NCI-H1930 (cell line): ENCODE measurements at places on chromosomes 6 and 20.

DNA sequence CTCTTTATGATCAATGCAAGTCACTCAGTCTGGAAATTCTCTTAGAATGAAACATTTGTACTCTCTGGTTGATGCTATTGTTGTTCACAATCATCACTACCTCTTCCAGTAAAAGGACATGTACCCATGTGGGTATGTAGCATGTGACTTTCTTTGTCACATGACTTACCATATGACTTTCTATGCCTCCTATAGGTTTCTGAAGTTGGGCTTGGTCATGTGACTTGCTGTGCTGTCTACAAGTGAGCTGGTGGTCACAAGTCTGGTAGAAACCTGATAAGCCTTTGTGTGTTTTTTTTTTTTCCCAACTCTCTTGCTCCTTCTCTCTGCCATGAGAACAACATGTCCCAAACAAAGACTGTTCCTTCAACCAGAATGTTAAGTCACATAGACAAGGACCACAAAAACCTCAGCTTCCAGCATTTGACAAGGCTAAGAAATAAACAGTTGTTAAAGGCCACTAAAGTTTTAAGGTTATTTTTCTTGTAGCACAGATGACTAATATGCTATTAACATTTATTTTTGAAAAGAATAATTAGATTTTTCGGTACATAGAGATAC lies 379.2 kb upstream of the SLC35B3 start:
- no peak for DNase-seq

DNA sequence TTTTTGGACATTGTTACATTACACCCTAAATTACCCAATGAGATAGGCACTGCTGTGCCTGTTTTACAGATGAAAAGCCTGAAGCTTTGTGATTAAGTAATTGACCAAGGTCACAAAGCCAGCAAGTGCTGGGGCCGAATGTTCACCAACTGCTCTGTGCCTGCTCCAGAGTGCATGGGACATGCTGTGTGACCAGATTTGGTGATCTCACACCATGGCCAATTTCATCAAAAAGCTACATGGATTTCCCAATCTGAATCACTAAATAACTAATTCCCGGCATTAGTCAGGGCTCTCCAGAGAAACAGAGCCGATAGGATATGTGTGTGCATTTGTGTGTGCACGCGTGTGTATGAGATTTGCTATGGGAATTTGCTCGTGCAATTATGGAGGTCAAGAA lies 228.3 kb upstream of the ECI2 start:
- DNase-seq = no peak

GRCh38 chr20:64044484-64045247 lies 4.8 kb downstream of the SOX18 start:
- no peak for DNase-seq

GRCh38 chr6:13527671-13528056 lies 40.3 kb upstream of the GFOD1 start:
- DNase-seq = no peak

GRCh38 chr6:17446713-17447112 lies 53.3 kb downstream of the CAP2 start:
- DNase-seq = no peak

DNA sequence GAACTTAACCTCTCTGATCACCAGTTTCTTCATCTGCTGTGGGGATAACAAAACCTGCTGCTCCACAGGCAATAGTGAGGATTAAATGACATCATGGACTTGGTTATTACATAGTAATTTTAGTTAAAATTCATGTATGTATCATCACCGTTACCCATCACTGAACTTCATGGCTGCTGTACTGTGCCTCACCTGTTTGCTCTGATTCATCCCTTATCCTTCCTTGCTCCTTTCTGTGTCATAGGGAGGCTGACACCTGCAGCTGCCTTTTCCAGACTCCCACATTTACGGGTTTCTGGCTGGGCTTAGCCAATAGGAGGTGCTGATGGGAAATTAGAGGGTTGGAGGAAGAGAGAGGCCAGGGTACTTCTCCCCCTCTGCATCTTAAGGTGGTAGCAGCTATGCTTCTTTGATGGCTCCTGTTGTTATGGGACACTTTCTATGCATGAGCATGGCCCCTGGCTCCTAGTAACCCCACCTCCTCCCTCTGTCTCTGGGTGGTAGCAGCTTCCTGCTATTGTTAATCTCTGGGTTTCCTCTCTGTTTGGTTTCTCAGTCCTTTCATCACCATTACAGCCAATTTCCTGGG lies 332.1 kb downstream of the DHX35 start:
- no peak for DNase-seq

GRCh38 chr6:63567966-63568365 lies 4.3 kb upstream of the LOC128125822 start:
- DNase-seq = no peak

GRCh38 chr6:17725083-17725482 lies 18.4 kb upstream of the NUP153 start:
- no peak for DNase-seq

GRCh38 chr6:9593554-9593953 lies 821.3 kb downstream of the TFAP2A start:
- no peak for DNase-seq

DNA sequence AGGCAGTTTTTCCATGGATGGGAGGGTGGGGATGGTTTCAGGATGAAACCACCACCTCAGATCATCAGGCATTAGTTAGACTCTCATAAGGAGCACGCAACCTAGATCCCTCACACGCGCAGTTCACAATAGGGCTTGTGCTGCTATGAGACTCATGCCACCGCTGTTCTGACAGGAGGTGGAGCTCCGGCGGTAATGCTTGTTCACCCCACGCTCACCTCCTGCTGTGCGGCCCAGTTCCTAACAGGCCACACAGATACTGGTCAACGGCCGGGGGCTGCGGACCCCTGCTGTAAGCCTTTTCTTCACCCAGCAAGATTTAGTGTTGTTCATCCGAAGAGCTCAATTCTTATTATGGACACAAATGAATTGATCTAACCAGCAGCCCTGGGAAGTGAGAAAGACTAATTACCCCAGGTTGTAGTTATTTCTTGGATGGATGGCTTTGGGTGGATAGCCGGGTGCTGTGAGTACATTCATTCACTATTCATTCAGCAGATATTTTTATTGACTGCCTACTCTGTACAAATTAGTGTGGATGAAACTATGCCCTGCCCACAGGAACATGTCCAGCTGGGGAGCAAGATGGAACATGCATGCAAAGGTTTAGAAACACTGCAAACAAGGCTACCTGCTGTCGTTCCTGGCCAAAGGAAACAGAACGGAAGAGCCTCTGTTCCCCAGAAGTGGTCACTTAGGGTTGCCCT lies 57.2 kb downstream of the RIOK1 start:
- no peak for DNase-seq

DNA sequence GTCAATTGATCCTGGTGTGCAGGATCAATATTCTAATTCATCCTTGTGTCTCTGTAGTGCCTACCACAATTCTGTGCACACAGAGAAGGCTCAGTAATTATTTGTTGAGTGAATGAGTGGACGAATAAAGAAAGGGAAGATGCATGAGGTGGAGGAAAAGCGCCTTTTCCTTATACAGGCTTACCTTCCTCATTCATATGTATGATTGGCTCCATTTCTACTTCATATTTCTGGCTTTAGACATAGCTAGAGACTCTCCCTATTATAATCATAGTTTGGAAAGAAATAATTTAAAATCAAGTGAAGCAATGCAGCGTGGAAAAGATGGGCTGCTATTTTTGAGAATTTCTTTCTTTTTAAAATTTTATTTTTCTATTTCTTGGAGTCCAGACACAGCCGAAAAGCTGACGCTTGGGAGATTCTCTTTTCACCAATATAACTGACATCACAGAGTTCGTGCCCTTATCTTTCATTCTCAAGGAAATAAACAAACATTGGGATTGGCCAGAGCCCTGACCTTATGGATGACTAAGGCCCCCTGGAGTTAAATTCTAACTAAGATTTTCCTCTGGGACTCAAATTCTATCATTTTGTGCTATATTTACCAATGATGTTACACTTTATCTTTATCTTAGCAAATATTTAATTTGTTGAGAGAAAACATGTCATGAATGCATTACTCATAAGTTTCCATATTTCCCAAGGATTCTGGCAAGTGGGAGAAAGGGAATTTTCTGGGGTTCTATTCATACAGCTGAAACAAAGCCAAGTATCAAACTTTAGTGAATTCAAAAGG lies 48.1 kb downstream of the PRL start:
- DNase-seq = no peak

DNA sequence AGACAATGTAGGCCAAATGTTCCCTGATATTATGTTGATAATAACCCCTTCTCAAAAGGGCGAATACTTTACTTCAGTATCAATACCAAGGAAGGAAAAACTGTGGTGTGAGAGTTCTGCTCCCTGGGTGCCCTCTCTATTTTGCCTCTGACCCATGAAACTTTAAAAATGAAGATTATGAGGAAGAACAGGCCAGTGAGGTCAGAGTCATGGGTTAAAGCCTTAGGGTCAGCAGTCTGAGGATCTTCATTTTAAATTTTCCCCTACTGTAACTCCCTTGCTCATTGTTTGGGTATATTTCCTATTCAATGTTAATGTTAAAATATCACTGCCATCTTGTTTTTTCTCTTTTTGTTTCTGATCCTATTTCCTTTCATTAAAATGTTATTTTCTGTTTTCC lies 47.9 kb downstream of the PRKN start:
- no peak for DNase-seq

GRCh38 chr20:19009081-19009688 lies 195.6 kb downstream of the SCP2D1 start:
- no peak for DNase-seq

GRCh38 chr20:38423541-38423940 lies 11.6 kb downstream of the SNHG17 start:
- no peak for DNase-seq

- no peak for DNase-seq
Measured at GRCh38 chr20:50582591-50583234, 72.5 kb downstream of the PTPN1 start.

GRCh38 chr20:19934792-19935491 lies 82.2 kb upstream of the NAA20 start:
- no peak for DNase-seq

- DNase-seq = no peak
Measured at GRCh38 chr6:69416776-69417175, 380.0 kb downstream of the LMBRD1 start.
